ENCODE measurements at places on chromosomes 5 and 9. TPM values are rescaled to one million over a fixed set of nuclear protein-coding genes. Genes with fewer than 3 reads are reported as not detected.

Gene TMEM174
- polyA plus RNA-seq = not detected

Gene IPPK
- 6.9 TPM for polyA plus RNA-seq

Gene BTNL8
- polyA plus RNA-seq = 0.42 TPM

Gene IL9
- not detected for polyA plus RNA-seq

Data from brain (organoid and tissue), 16 donors.